ENCODE measurements at places on chromosomes 16 and 17.

GRCh38 chr16:68379472-68380347 lies 68.6 kb downstream of the SMPD3 start:
- DNase-seq: no peak

DNA sequence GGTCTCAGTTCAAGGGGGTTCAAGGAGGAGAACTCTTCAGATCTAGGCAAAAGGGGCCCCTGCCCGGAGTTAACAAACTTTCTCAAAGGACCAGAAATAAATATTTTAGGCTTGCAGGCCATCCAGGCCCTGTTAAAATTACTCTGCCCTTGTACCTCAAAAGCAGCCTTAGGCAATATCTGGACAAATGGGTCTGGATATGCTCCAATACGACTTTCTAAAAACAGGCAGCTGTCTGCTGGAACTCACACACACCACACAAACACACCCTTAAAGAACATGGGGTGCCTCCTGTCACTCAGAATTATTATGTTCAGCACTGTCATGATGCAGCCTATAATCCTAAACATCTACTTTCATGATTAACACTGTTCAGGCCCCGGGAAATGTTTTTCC lies 75.5 kb downstream of the TMEM132E start:
- DNase-seq: no peak

GRCh38 chr17:56171186-56171959 lies 18.1 kb downstream of the ANKFN1 start:
- no peak for DNase-seq

- DNase-seq: peak; percentile 94
Measured at GRCh38 chr16:69711115-69711740, 15.1 kb downstream of the NQO1 start.

- no peak for DNase-seq
Measured at GRCh38 chr17:59899099-59899498, 6.2 kb downstream of the RPS6KB1 start.

- DNase-seq: peak; percentile 51
Measured at GRCh38 chr17:7590743-7591142, 849 bp upstream of the SOX15 start.

DNA sequence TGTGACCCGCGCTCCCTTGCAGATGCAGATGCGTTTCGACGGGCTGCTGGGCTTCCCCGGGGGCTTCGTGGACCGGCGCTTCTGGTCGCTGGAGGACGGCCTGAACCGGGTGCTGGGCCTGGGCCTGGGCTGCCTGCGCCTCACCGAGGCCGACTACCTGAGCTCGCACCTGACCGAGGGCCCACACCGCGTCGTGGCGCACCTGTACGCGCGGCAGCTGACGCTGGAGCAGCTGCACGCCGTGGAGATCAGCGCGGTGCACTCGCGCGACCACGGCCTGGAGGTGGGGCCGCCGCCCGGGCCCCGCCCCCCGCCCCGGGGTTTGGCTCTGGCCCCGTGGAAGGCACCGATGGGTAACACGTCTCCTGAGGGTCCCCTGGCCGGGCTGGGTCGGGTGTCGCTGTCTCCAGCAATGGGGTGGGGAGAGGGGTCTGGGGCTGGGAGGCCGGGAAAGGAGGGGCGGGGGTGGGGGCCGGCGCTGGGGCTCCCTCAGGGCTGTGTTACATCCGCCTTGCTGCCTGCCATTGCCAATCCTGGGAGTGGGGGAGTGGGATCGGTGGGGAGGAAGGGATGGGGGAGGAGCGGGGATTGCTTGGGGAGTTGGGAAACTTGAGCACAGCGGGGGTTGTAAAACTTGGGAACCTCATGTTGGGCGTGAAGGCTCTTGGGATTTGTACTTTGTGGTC lies 737 bp downstream of the NUDT16L1 start:
- DNase-seq: peak; percentile 67

DNA sequence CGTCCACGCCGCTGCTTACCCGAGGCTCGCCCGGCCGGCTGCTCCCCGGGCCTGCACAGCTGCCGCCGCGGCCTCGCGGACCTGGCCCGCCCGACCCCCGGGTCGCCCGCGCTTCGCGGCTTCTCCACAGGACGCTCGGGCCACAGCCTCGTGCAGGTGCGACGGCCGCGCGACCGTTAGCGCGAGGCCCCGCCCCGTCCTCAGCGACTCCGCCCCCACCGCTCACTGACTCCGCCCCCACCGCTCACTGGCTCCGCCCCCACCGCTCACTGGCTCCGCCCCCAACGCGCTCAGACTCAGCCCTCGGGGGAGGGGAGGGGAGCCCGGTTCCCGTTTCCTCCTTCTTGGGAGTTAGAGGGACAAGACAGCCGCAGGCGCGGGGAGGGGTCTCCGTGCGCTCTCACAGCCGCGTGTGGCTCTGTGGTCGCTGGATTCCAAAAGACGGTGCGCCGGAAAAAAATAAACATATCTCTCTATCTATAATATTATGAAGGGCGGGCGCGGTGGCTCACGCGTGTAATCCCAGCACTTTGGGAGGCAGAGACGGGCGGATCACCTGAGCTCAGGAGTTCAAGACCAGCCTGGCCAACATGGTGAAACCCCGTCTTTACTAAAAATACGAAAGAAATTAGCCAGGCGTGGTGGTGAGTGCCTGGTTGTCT lies at the start of gene MEIOB:
MEIOB (minus strand) TSS at position 191 of the 662 bp plus-strand sequence. CDS start 3,989 bp downstream, outside the sequence.
- DNase-seq: no peak
